ENCODE measurements at places on chromosomes 4 and X.

DNA sequence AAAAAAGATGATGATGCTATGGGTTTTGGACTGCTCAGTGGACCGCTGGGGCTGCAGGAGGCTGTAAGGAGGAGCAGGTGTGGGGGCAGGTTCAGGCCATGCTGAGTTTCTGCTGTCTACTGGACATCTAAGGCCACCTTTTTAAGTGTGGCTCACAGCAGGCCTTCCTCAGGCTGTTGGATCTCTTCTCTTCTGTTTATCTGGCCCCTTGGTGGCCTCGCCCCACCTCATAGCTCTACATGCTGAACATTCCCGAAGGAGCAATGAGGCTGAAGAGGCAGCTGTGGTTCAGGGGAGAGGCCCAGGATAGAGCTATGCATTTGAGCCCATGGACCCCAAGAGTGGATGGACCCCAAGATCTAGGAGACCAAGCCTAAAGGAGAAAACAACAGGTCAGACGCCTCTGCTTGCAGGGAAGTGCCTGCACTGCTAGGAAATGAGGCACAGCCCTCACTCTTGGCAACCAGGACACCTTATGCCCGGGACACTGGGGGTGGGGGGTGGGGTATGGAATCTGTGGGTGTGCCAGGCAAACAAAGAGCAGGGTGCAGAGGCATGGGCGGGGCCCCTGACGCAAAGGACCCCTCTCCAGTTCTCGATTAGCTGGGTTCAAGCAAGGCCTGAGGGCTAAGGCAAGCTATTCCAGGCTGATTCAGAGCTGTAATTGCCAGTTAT, 168.9 kb downstream of the BCOR start:
- DNase-seq = no peak

DNA sequence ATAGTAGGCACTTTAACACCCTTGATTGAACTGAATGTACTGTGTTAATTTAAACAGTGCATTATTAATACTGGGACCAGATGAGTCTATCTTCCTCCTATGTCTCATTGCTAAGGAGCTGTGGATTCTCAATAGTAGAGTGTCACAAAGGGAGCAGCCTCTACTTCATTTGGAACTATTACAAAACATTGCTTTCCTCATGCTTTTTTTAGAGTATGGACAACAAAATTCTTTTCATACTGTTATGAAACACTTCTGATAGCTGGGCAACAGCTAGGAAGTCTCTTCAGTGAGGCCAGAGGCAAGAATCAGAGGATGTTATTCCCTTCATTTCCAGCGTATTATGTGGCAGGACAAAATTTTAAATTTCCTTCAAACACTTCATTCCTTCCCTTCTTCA, 160.8 kb downstream of the FBXO8 start:
- no peak for DNase-seq

DNA sequence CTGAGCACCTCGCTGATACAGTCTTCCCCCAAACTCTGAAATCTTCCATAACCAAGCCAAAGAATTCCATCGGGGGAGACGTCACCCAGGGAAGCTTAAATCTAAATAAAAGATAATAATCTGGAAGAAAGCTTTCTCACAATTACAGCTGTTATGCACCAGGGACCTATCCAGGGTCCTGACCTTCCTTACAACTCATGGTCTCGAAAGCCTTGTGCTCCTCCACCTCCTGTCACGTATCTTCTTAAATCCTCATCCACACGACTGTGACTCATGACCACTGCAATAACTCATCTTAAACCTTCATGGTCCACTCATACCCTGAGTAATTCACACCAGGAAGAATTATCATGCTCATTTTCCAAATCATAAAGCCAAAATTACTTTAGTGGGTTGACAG, 166.8 kb upstream of the FRG1 start:
- no peak for DNase-seq

- DNase-seq = no peak
Measured at GRCh38 chr4:173516621-173517524, 13.2 kb downstream of the HAND2 start.

DNA sequence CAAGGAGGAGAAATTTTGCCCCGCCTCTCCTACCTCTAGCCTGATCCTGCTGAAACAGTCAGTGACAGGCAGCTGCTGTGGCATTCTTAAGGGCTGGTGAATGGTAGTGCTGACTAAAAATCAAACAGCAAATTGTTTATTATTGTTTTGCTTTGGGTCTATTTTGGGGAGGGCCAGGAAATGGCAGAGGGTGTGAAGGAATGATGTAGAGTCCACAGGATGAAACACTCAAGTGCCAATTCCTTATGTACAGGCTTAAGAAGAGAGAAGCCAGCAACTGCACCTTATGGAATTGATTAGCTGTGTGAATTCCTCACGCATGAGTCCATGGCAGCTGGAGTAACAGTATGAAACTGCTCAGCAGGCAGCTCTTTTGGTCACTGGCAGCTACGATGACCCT, 39.7 kb downstream of the VEGFC start:
- no peak for DNase-seq

GRCh38 chrX:116272322-116272721, 101.8 kb downstream of the AGTR2 start:
- no peak for DNase-seq

GRCh38 chr4:6542951-6543350, 32.0 kb upstream of the MAN2B2 start:
- DNase-seq = no peak

GRCh38 chr4:153364061-153364460, 19.6 kb downstream of the MND1 start:
- no peak for DNase-seq

DNA sequence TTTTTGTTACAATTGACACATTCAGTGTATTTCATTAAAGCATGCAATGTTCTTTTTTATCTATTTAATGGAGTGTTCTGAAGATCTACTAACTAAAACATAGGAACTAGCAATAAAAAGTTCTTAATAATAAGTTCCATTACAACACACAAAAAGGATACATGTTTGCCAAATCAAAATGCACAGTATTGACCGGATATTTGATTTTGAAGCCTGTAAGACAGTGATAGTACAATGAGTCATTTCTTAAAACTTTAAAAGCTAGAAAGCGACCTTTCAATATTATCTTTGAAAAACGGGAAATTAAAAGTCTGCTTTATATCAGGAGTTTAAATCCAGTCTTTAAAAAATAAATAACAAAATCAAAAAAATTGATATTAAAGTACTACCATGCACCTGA, 2.4 kb upstream of the PRDM5 start:
- DNase-seq = no peak

DNA sequence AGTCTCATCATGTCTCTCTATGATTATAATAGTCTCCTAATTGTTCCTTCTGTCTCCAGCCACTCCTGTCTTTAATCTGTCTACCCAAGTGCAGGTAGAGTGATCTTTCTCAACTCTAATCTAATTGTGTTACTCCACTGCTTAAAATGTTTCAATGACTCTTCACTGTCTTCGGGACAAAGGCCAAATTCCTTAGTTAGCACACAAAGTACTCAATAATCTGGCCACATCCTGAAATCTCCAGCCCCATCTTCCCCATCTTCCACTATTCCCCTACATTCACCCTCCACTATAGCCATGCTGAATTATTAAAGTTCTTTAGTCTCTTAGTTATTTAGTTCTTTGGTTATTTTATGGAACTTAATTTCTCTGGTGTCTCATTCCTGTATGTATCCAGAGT, 353.3 kb downstream of the OPHN1 start:
- DNase-seq = no peak

- DNase-seq = no peak
Measured at GRCh38 chr4:88106205-88106604, 52.2 kb downstream of the ABCG2 start.

DNA sequence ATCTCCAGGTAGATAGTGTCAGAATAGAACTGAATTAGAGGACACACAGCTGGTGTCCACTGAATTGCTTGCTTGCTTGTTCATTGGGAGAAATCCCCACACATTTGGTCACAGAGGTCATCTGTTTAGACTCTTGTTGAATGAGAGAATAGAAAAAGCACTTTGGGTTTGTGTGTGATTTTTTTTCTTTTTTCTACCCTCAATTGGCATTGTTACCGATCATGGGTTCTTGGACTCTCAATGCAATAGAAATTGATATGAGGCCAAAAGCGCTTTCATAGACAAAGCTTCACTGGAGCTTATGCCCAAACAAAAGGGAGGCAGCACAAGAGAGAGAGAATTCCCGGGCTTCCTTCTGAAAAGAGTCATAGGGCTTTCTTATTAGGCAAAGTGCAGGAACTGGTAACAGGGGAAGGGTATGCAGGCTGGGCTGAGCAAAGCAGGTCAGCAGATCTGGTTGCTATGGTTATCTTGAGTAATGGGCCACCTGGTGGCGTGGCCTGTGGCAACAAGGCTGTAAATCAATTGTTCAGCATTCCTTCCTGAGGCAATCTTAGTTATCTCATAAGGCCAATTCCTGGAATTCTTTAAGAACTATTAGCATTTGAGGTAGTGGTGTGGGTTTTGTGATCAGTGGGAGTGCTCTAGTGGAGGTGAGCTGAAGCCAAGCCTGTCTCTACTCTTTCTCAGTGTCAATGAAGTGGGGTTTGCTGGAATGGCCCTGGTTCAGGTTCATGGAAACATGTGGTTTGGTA, 5.3 kb upstream of the GPR82 start:
- DNase-seq = no peak

GRCh38 chr4:6416518-6417286, 55.7 kb downstream of the PPP2R2C start:
- no peak for DNase-seq

- no peak for DNase-seq
Measured at GRCh38 chrX:55357236-55357635, 92.5 kb upstream of the PAGE3 start.

GRCh38 chr4:24394041-24394440, 190.3 kb downstream of the DHX15 start:
- DNase-seq = no peak

DNA sequence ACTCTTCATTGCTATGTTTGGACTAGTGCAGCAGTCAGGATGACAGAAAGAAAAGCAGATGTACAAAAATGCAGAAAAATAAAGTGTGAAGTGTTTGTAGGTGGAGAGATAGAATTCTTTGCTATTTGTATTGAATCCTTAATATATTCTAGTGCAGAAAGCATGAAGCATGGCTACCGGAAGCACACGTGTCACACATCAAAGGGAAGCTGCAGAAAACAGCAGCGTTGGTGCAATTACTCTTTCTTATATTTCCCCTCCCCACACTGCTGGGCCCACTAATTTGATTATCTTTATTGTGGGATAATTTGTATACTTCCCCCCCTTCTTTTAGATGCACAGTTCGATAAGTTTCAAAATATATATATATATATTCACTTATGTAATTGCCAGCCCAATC, 35.9 kb upstream of the TAPT1 start:
- DNase-seq = no peak

All from stimulated activated CD8-positive, alpha-beta memory T cell treated with anti-CD3 and anti-CD28 coated beads, Interleukin-4, amount 100 ng/mL, for 1 hour (primary cell).